ENCODE measurements at places on chromosomes 16 and 17.

GRCh38 chr16:69381231-69381630 is 4.6 kb downstream of the TERF2 start:
- no peak for DNase-seq

DNA sequence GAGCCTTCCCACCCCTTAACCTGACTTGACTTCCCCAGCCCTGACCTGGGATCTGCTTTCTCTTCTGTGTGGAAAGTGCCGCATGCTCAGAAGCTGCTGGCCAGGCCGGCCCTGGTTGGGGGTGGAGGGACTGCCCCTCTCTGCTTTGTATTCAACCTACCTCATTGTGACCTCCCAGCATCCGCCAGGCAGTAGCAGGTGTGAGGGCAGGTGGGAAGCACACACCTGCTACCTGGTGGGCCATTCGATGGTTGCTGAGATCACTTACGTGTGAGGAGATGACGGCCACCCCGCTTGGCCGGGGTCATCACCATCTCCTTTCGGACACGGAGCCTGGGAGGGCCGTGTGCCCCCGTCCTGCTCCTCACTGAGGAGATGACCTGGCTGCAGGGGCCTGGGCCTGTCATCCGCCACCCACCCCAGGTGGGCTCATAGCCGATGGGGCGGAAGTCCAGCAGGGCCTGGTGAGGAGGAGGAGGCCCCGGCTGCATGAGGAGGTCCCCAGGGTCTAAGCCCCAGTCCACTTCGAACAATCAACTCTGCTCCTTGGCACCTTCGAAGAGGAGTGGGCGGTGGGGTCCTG is 7.1 kb downstream of the CPNE7 start:
- DNase-seq = no peak

DNA sequence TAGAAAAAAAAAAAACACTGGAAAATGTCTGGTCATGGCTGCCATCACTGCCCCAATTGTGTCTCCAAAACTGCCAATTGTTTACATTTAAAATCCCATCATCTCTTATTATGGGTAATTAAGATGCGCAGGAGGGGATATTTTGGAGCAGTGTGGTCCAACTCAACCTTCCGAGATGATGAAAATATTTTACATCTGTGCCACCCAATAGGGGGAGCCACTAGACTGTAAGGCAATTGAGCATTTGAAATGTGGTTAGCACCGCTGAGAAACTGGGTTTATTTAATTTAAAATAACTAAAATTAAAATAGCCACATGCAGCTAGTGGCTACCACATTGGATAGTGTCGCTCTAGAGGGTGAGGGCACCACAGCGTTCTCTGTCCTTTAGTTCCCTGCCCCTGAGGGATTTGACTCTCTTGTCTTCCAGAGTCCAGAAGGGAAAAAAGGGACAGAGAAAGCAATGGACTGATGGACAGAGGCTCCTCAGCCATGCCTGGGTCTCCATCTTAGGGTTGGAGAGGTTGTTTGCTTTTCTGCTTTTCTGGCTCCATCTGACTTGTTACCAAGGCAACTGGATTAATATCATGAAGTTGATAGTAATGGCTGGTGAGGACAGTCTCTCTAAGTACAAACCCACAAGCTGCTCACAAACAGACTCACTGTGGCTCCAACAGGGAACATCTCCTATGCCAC is 3.5 kb downstream of the MPO start:
- no peak for DNase-seq

GRCh38 chr17:528253-528652 is 175.6 kb upstream of the RPH3AL start:
- no peak for DNase-seq

GRCh38 chr16:78405040-78405439 is 305.6 kb downstream of the WWOX start:
- no peak for DNase-seq

GRCh38 chr16:73172241-73172972 is 124.5 kb upstream of the ZFHX3 start:
- DNase-seq = no peak

DNA sequence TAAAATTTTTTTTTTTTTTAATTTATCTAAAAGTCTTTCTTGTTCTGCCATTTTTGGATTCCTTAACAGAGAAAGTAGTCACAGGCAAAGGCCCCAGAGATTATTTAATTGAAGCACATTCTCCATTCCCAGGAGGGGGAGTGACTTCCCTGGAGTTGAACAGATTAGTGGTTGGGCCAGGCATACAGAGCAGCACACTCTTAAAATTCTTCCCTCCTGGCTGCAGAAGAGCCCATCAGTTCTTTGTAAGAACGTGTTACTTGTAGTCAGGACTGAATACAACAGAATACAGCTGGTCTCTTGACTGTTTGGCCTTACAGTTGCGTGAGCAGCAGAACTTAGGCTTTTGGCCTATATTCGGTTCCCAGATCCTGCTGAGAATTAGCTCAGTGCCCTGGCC is 1.8 kb downstream of the ALKBH5 start:
- DNase-seq = no peak

DNA sequence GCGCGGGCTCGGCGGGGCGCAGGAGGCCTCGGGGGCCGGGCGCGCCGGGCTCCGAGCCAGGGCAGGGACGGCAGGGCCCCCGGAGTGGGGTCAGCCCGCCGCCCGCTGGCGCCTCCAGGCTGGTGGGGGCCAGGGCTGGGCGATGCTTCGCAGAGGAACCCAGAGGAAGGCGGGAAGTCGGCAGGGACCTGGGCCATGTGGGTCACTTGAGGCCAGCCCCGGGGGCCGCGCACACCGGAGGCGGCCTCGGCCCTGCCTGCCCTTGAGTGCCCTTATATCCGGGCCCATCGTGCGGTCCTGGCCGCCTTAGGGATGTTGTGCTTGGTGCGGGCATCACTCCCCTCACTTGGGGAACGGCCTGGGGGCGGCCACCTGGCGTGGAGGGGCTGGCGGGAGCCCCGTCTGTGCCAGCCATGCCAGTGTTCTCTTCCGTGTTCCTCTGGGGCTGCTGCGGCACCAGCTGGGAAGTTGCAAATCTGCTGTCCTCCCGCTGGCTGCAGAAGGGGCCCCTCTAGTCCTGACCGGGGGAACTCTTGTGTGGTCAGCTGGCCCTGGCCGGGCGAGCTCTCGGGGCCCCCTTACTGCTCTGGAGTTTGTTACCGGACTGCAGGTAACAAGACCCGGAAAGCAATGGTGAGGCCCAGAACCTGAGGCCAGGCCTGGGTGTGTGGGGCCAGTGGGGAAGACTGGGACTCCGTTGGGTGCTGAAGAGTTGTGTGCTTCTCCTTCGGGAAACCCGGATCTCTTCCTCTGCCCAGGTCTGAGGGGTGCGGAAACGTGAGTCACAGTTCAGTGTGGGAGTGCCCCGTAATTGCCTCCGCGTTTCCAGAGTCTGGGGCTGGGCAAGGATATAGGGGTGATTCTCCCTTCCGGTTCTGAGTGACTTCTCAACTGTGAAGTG is 849 bp downstream of the CAPN15 start:
- peak; percentile 74 for DNase-seq

DNA sequence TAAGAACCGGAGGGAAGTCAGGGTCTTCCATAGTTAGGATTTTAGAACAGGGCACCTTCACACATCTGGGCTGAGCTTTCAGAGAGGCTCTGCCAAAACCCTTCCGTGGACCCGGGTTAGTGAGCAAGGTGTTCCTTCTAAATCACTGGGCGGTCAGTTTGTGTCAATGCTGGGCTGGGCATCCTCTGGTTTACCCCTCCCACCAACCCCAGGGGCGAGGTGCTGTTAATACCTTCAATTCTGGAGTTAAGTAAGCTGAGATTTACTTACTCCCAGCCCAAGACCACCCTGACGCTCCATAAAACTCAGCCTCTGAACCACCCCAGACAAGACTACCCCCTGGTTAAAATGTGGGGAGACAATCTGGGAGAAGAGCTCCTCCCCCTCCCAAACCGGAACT is 1.0 kb downstream of the TMEM92 start:
- DNase-seq = no peak

DNA sequence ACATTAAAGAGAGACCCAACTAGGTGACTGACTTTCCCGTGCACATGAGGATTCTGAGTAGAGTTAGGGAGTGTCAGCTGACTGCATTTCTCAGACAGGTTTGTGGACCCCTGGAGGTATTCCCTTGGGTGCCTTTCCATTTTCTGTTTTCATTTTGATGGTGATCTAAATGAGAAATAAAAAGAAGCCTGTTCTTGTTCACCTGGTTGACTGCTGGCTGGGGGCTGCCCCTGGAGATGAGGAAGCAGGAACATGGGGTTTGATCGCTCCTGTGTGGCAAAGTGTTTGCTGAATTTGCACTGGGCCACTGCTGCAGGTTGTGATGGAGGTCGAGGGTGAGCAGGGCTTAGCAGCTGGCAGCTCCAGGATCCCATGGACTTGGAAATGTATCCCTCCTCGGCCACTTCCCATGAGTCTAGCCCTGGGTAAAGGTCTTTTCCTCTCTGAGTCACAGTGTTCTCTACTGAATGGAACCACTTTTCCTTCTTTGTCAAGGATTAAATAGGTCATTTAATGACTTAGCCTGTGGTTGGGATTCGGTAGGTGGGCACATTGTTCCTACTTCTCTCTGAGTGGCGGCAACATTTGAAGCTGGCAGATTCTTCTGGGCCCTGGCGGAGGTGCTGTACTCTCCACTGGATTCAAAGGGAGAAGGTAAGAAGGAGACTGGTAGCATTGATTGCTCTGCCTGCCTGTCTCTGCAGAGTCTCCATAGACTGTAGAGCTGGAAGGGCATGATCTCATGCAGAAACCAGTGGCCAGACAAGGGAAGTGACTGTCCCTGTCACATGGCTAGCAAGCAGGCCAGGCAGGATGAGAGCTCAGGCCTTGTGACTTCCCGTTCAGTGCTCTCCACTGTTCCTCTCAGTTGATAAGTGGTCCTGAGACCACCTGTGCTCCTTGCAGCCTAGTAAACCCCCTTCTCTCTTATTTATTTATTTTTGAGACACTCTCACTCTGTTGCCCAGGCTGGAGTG is 17.9 kb downstream of the SNX29 start:
- no peak for DNase-seq

DNA sequence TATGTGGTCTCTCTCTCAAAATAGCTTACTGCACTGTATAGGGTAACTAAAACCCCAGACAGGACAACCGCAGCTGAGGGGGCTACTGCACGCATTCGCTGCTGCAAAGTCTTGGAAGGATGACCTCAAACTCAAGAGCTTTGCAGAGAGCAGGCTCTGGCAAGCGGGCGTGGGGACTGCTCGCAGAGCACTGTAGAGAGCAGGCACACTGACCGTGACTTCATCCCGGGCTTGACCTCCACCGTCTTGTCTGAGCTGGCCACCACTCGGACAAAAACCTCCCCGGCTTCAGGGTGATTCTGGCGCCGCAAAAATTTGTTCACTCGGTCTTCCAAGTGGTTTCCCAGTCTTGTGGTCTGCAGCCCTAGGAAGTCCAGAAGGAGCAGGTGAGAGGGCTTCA is 22.9 kb upstream of the TRAP1 start:
- DNase-seq = no peak

- peak; percentile 54 for DNase-seq
Measured at GRCh38 chr16:85372627-85373372, 240.3 kb upstream of the GSE1 start.

DNA sequence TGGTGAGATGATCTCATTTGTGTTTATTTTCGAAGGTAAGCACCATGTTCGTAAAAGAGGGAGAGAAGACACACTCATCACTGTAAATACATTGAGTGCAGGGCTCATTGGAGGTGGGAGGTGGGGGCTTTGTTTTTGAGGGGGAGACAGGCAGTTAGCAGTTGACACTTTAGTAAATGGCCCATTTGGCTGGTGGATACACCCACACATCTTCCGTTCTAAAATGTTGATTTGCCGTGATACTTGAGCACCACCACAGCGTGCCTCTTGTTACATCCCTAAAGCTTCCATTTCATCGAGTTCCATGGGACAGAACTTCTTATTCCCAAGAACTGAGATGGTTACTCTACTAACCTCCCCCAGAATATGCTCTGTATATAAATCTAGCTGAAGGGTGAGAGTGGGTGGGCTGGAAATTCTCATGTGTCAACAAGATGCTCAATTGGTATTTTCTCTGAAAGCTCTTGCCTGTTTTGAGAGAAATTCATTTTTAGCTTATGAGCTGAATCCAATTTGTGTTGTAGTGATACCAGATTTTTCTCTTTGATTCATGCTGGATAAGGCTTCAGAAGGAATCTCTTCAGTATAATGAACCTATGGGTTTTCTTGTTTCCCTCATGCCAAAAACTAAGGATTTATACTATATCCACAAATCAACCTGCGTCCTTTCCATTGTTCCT is 314.3 kb downstream of the RBFOX1 start:
- no peak for DNase-seq

DNA sequence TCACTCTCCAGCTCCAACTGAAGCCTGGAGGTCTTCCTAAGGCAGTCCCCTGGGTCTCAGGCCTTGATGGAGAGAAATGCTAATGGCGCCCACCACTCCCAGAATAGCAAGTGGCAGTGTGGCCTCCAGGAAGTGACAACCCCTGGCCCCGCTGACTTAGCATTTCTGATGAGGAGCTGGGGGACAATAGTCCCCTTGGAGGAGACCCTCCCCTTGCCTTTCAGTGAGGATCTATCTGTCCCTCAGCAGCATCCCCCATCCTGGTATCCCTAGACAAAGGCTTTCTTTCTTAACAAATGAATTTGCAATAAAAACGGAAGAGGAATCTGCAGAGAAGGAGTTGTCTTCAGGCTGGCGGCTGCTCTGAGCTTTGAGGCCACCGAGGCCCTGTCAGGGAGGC is 68.8 kb downstream of the LITAF start:
- no peak for DNase-seq

DNA sequence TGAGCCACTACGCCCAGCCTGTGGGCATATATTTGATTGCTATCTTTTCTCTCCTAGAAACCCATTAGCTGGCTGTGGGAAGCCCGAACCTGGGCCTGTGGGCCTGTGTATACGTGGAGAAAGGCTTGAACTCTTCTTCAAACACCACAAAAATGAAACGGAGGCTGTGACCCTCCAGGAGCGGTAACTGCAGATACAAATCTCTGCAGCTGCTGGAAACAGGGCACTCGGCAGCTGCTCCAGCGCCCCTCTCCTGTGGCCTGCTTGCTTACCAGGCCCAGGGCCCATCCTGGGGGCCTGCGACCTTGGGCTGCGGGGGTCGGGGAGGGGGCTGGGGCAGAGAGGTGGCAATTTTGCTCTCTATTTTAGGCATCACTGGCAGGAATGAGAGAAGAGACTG is 28.0 kb upstream of the MTSS2 start:
- DNase-seq = no peak
